Aorta (tissue), 5 donors: ENCODE measurements at places on chromosomes 2 and 18. TPM values are rescaled to one million over a fixed set of nuclear protein-coding genes. Genes with fewer than 3 reads are reported as not detected.

ST8SIA3 gene
- total RNA-seq: not detected

REV1 gene
- total RNA-seq: 50.8 TPM

DNA sequence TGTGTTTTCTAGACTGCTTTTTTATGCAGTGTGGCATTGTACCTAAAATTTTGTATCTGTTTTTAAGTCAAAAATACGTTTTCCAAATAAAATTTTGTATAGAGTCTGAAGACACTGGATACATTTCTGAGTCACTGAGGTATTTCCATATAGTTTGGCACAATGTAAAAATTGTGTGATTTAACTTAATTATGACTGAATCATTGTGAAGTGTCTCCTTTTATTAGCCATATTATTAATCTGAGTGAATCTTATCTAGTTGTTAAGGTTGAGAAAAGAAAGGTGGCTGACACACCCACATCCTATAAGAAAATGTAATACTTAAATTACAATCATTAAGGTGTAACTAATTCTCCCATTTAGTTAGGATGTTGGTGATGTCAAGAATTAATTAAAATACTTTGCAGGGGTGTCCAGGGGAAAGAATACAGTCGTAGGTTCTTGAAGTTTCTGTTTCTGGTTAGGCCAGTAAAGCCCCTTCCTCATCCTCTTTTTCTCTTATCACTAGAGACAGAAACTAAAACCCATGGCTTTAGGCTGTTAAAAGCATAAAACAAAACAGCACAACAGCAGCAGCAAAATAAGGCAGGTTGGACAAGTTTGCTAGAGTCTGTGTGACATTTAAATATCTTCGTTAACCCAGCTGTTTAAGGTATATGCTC is 71.6 kb downstream of the UBE2E3 start:
- H3K36me3 ChIP-seq: no peaks in the 10 kb centered on the region
- no peak overlapping the region for H3K4me3 ChIP-seq
- no peak for DNase-seq
- no peaks in the 10 kb centered on the region for H3K27me3 ChIP-seq
- peaks cover 1% of the 10 kb centered on the region for H3K4me1 ChIP-seq

DNA sequence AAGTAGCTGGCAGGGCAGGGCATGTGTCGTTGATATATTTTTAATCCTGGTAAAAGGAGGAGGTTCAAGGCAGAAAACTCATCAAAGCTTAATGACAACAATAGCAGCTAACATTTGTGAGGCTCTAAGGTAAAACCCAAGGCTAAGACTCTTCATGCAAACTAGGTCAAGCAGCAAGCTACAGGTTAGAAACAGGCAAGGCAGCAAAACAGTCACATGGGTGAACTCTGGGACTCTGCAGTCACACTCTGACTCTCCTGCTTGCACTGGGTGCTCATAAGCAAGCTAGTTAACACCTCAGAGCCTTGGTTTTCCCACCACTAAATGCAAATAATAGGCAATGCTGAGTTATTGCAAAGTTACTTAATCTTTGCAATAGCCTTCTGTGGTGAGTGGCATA is 7.9 kb downstream of the IL1RN start:
- no peak for DNase-seq
- no peak overlapping the region for H3K27ac ChIP-seq
- H3K4me3 ChIP-seq: no peak overlapping the region
- no peaks in the 10 kb centered on the region for H3K36me3 ChIP-seq
- H3K27me3 ChIP-seq: peaks cover 3% of the 10 kb centered on the region

- no peak overlapping the region for H3K4me3 ChIP-seq
- no peaks in the 10 kb centered on the region for H3K4me1 ChIP-seq
- no peak overlapping the region for H3K27ac ChIP-seq
- DNase-seq: no peak
- no peaks in the 10 kb centered on the region for H3K27me3 ChIP-seq
Observed at GRCh38 chr2:226383461-226383860, 416.2 kb downstream of the IRS1 start.

GRCh38 chr2:153394247-153394646 is 84.3 kb downstream of the RPRM start:
- H3K27me3 ChIP-seq: no peaks in the 10 kb centered on the region
- no peak overlapping the region for H3K27ac ChIP-seq
- H3K4me3 ChIP-seq: no peak overlapping the region
- H3K4me1 ChIP-seq: no peaks in the 10 kb centered on the region
- no peak for DNase-seq
- no peaks in the 10 kb centered on the region for H3K36me3 ChIP-seq

- H3K4me3 ChIP-seq: no peak overlapping the region
- peaks cover 10% of the 10 kb centered on the region for H3K4me1 ChIP-seq
- no peak for DNase-seq
- peak overlapping the region; percentile 75 for H3K27ac ChIP-seq
- H3K36me3 ChIP-seq: no peaks in the 10 kb centered on the region
Observed at GRCh38 chr2:109209412-109209811, 80.4 kb downstream of the SH3RF3 start.

DNA sequence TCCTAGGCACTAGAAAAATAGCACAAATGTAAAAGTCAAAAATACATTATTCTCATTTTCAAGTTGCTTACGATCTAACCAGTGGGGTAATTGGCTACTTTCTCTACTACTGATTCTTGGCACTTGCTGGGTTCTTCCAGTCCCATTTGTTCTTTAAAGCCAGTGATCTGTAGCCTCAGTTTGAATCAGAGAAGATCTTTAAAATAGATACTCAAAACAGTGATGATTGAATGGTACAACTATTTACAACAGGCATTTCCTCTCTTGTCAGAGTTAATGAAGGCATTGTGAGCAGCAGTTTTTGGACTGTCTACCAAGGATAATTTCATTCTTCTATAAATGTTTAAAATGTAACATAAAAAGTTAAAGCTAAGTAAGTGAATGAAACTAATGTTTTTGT is 128.3 kb upstream of the FSIP2 start:
- no peak overlapping the region for H3K27ac ChIP-seq
- H3K4me1 ChIP-seq: no peaks in the 10 kb centered on the region
- H3K27me3 ChIP-seq: no peaks in the 10 kb centered on the region
- H3K36me3 ChIP-seq: no peaks in the 10 kb centered on the region

GRCh38 chr2:214543386-214543955 is 132.6 kb downstream of the VWC2L start:
- H3K4me3 ChIP-seq: no peak overlapping the region
- no peak overlapping the region for H3K27ac ChIP-seq
- no peaks in the 10 kb centered on the region for H3K27me3 ChIP-seq

EMX1 gene
- not detected for total RNA-seq

HYCC2 gene
- 31.4 TPM for total RNA-seq

ADAM23 gene
- total RNA-seq: 4.2 TPM

- no peak overlapping the region for H3K4me3 ChIP-seq
- H3K36me3 ChIP-seq: peaks cover 11% of the 10 kb centered on the region
- no peak for DNase-seq
- no peaks in the 10 kb centered on the region for H3K27me3 ChIP-seq
- no peak overlapping the region for H3K27ac ChIP-seq
Observed at GRCh38 chr2:46369783-46370182, 72.6 kb downstream of the EPAS1 start.

- H3K36me3 ChIP-seq: no peaks in the 10 kb centered on the region
- no peak for DNase-seq
- H3K27ac ChIP-seq: no peak overlapping the region
- H3K4me3 ChIP-seq: no peak overlapping the region
Observed at GRCh38 chr2:175861958-175862357, 140.1 kb downstream of the LNPK start.

ST8SIA5 gene
- total RNA-seq: 0.29 TPM

DNA sequence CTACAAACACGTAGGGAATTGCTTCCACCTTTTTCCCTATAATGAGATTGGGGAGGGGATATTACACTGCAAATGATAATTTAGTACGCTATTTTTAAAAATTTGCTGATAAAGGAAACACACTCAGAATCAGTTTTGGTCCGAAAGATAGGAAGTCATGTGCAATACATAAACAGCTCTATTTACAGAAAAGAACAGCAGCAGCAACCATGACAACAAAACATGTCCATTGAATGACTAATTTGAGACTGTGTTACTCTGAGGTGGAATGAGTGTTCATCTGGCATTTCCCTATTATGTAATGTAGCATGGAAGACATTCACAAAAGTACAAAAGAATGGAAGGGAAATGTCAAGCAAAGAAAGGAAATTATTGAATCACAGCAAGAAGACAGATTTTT is 337.2 kb downstream of the NBAS start:
- no peak overlapping the region for H3K4me3 ChIP-seq
- H3K36me3 ChIP-seq: no peaks in the 10 kb centered on the region
- no peaks in the 10 kb centered on the region for H3K4me1 ChIP-seq

GKN1 gene
- not detected for total RNA-seq
